ENCODE measurements at places on chromosomes 7 and 10. TPM values are rescaled to one million over a fixed set of nuclear protein-coding genes. Genes with fewer than 3 reads are reported as not detected.

GRCh38 chr10:49512121-49512809, 26.7 kb downstream of the ERCC6 start:
- DNase-seq = peak; percentile 25

DNA sequence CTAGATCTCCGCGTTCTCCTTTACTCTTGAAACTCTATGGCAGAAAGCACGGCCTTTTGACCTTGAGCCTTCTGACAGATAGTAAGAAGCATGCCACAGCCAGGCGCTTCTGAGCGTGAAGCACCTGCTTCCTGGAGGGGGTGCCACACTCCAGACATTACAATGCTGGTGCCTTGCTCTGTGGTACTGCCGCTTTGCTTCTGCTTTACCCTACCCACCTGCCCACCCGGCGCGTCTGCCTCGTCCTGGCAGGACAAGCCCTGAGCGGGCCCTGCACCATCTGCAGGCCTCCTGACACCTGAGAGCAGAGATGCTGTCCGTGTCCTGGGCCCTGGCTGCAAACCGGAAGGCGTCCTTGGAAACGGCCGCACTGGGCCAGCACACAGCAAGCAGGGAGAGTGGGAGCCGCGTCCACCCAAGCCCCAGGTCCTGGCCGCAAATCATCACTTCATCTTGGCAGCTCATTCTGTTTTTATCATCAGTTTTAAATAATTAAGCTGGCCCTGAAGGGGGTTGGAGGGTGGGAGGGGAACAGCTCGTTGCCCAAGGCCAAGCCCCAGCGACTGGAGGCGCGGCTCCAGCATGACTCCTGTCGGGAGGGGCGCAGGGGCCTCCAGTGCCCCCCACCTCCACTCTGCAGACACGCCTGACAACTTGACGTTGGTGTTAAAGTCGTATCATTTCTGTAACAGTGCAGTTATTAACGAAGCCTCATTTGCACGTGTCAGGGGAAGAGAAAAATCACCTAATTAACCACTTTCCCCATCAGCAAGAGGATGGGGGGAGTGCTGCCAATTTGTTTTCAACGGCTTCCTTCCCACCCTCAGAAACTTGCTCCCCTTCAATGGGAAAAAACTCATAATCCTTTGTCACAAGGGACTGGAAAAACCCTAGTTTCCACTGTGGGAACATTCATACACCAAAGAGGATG, 132.2 kb downstream of the MAD1L1 start:
- no peak for DNase-seq

DNA sequence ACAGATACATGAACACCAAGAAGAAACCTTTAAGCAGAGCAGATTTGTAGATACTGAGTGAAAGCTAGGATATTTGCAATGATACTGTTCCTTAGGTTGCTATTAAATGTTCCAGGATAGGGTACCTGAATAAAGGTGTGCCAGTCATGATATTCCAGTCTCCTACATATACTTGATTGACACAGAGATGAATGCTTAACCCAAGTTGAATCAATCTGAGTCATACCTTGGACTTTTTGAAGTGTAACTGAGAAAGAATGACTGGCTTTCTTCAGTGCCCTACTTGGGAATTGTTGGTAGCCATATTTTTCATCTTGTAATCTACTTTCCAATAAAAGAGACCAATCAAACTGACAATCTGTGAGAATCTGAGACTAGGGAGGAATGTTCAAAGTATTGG, 805.7 kb upstream of the GHITM start:
- DNase-seq = no peak

GRCh38 chr10:95404864-95405263, 114.1 kb upstream of the PDLIM1 start:
- DNase-seq = no peak

DNA sequence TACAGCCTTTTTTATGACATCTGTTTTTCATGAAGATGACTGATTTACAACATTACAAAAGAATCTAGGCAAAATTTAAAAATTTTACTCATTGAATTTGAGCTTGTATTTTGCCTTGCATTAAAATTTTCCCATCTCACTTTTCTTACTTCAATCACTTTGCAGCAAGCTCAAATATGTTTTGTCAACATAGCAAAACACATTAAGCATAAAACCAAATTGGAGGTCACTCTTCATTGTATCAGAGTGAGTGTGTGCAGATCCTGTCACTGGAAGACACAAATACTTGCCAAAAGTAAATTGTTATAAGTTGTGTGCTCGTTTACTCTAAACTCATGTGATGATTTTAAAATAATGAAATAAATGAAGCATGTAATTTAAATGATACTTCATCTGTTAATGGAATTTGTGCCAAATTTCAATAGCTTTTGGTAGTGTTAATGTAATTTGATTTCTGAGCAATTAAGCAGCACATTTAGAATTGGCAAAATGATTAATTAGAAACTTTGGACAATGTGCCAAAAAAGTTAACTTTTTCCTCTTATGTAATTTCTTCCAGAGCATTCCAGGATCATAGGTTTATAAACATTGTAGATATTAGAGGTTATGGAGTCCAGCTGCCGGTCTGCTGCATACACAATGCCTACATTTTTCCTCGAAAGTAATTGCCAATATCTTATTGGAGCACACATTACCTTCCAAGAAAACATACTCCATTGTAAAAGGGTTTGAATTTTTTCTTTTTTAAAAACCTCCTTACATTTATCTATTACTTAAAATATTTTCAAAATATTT, 1078.2 kb upstream of the LRRTM3 start:
- no peak for DNase-seq

GRCh38 chr7:45679516-45679915, 105.3 kb downstream of the ADCY1 start:
- DNase-seq = no peak

Gene CCDC6
- 37.6 TPM for total RNA-seq

Gene POLR2J2
- total RNA-seq = 3.8 TPM

Gene ZPBP
- not detected for total RNA-seq

Gene GNAT3
- not detected for total RNA-seq

Gene DPP6
- not detected for total RNA-seq

Gene MYO1G
- total RNA-seq = not detected

Gene SAMD9L
- 4.7 TPM for total RNA-seq

All from NCI-H460 (cell line).